ENCODE measurements at places on chromosomes 1 and 21.

DNA sequence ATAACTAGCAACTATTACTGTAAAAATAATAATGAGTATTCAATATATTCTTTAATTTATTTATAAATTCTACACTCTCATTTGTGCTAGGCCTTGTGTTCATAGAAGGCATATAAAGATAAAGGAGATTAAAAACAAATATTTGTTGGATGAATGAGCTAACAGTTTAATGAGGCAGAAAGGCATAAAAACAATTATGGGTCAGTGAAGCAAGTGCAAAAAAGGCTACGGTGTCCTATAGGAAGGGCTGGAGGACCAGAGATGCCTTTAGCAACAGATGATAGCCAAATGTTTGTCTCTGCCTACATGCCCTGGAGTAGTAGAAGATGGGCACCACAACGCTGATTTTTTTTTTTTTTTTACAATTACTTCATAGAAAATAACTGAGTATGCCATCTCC is 45.7 kb downstream of the PTGS2 start:
- DNase-seq: no peak

DNA sequence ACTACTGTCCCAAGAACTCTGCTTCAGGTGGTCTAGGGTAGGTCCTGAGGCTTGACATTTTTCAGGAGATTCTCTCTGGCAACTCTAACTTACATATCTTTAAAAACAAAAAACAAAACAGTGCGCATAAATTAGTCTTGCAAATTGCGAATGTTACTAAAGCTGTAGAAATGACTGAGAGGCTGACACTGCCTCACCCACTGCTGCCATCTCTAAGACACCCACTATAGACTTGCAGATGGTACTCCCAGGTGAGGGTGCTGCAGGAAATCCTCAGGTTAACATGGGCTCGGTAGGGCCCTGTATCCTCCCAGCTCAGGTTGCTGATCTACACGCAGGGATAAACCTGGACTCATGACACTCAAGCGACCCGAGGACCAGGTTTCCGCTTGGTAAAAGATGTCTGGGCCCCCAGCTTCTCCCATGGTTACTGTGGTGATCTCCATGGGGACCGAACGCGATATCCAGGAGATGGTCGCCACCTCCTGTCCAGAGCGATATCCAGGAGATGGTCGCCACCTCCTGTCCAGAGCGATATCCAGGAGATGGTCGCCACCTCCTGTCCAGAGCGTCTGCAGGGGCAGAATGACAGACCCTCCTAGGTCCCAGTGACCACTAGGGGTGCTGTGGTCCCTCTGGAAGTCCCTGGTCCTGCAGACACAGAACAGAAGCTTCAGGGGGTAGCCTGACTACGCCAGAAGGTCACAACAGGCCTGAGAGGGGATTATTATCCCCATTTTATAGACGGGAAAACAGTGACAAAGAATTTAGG is 16.2 kb upstream of the LY9 start:
- no peak for DNase-seq

GRCh38 chr1:207897188-207897587 is 13.7 kb downstream of the CD34 start:
- no peak for DNase-seq

DNA sequence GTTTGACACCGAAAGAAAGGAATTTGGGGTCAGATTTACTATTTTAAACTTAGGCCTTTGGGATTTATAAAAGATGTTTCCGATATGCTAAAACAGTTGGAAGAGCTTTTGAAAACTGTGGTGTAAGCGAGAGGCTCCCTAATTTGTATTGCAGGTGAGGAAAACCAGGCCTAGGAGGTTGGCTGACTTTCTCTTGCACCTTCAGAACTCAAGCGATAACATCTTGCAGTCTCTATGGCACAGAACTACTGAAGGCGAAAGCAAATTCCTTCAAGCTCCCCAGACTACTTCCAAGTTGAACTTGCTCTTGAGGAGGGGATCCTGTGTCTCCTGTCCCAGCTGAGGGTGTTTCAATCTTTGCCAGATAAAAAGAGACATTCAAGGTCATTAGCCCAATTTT is 685.7 kb downstream of the ADGRL2 start:
- no peak for DNase-seq

DNA sequence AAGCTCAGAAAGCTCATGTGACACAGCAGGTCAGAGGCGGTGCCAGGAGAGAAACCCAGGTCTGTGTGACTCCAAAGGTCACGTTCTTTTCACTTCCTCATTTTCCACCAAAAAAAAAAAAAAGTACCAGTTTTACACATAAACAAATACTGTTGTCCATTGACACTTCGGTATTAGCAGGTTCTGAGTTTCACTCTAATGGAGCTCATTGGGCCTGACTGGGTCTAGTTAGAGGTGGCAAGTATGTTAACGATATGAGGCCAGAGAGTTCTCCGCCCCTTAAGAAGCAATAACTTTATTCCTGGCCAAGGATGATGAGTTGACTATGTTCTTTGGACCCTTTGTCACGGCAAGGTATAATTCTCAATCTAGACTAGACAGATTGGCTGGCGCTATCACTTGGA is 30.0 kb upstream of the SDE2 start:
- DNase-seq: no peak

GRCh38 chr1:18927082-18927653 is 24.8 kb upstream of the ALDH4A1 start:
- DNase-seq: no peak

GRCh38 chr1:222171005-222171404 is 376.9 kb downstream of the HHIPL2 start:
- peak; percentile 44 for DNase-seq

DNA sequence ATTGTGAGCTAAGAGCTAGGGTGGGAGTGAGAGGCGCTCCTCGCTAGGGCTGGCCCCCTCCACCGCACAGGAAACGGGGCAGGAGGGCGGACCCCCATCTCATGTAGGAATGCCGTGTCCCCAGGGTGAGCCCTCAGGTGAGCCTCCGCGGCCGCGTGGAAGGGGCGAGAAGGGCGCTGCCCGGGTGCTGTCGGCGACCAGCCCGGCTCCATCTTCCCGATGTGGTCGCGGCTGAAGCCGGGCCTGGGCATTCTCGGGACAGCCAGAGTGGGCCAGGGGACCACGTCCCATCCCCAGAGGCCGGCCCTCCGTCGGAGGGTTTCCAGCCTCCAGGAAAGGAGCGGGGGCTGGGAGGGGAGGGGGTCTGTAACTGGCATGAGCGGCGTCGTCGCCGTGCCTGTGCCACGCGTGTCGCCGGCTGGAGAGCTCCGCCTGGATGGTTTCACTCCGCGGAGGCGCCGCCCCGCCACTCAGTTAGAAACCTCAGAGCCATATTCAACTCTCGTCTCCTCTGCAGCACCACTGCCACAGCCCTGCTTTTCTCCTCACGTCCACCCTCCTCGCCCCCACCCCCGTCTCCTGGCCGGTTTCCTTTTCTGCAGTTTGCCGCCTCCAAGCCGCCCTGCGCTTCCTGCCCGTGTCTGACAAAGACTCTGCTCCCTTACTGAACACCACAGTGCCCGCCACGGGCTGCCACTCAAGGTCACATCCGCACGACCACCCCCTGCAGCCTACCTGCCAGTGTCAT is at the start of gene TMEM269:
TSS of gene TMEM269 (plus strand) at position 46 of the 748 bp plus-strand sequence. CDS start 4,903 bp downstream, outside the sequence.
- no peak for DNase-seq

GRCh38 chr1:230867101-230867902 is 1.0 kb downstream of the C1orf198 start:
- no peak for DNase-seq

GRCh38 chr1:208235982-208236761 is 8.0 kb downstream of the PLXNA2 start:
- DNase-seq: no peak

DNA sequence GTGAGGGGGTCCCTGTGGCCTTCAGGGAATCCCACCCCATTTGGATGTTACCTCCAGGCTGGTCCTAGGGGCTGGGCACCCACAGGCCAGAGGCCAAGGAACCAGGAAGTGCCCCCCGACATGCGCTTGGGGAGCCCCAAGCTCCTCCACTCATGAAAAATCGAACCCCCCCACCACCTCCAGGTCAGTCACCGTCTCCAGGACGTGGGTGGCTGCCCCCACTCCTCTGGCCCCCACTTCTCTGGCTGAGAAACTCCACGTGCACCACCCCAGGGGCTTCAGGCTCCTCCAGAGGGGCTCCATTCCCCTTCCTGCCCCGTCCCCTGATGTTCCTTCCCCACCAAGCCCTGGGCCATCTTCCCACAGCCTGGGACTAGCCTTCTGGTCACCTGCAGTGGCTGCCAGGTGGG is 30.5 kb upstream of the POFUT2 start:
- DNase-seq: no peak

Data from NCI-H1048 (cell line).